ENCODE measurements at places on chromosomes 1 and 21.
A peak's percentile ranks its signal among the peaks of the same experiment; 100 is the strongest.

GRCh38 chr1:71753746-71754145 lies 528.6 kb downstream of the NEGR1 start:
- no peak for DNase-seq

DNA sequence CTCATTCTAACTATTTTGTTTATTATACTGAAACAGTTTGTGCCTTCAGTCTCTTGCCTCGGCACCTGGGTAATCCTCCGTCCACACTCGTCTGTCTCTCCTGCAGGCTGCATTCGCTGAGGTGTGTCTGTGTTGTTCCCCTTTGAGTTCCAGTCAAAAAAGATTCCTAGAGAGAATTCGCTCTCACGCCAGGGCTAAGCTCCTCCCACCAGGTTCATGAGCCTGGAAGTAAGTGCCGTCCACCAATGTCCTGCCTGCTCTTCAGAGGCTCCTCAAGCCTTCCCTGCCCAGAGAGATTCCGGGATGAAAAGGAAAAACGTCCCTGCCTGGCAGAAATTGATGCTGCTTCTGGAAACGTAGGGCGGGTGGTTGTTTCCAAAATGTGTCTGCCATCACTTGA lies 12.9 kb downstream of the KIAA2013 start:
- no peak for DNase-seq

GRCh38 chr1:241716915-241717656 lies 65.0 kb downstream of the WDR64 start:
- DNase-seq = no peak

- DNase-seq = no peak
Measured at GRCh38 chr1:1406101-1406820, 832 bp downstream of the MRPL20 start.

- no peak for DNase-seq
Measured at GRCh38 chr21:44548922-44549321, 2.4 kb downstream of the KRTAP10-2 start.

DNA sequence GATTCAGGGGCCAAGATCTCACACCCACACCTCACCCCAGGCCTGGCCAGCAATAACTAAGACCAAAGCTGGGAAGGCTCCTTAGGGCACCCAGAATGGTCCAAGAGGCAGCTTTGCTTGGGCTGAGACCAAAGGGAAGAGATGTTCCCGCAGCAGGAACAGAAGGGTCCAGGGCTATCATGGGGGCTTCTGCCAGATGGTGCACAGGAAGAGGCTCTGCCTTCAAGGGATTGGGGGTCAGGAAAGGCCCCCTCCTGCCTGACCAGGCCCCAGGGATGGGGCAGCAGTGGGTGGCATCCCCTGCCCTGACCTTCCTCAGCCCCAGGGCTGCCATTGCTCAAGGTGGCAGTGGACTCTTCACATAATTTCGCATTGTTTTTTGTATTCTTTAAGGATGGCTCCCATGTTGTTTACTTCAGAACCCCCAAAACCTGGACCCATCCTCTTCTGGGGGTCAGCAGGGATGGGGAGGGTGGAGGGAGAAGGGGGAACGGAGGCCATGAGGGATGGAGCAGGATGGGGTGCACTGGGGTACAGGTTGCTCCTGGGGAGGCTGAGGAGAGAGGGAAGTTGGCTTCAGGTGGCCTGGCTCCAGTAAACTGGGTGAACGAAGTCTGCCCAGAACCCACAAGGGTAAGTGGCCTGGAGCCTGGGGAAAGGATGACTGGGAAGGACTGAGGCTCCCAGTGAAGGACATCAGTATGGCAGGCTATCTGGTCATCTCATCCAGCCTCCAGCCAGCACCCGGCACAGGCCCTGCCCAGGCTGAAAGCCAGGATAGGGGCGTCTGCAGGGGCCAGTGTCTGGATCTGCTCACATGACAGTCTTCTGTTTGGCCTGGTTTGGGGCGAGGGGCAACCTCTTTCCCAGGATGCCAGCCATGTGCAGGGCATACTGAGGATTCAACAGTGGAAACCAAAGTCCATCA lies 2.6 kb upstream of the NADK start:
- DNase-seq = no peak

DNA sequence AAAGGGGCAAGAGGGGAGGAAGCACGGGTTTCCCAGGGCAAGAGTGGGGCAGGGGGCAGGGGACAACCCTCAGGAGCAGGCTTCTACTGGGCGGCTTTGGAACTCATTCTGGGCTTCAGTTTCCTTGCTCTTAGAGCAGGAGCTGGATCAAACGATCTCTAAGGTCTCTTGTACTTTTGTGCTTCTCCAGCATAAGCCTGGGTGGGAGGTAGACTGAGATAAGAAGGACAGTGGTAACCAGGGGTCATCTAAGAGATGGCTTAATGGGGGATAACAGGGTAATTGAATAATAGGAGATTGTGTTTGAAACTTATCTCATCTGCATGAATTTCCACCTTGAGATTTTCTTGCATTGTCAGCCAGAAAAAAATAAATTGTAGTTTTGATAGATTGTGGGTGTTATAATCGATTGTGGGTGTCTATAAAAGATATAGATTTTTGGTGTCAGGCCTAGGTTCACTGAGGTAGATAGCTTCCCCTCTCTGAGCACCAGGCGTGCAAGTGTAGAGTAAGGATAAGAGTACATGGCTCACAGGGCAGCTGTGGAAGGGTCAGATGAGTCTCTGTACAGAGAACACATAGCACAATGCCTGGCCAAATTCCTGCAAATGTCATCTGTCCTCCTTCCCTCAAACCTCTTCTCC lies 68.0 kb downstream of the CD58 start:
- no peak for DNase-seq

DNA sequence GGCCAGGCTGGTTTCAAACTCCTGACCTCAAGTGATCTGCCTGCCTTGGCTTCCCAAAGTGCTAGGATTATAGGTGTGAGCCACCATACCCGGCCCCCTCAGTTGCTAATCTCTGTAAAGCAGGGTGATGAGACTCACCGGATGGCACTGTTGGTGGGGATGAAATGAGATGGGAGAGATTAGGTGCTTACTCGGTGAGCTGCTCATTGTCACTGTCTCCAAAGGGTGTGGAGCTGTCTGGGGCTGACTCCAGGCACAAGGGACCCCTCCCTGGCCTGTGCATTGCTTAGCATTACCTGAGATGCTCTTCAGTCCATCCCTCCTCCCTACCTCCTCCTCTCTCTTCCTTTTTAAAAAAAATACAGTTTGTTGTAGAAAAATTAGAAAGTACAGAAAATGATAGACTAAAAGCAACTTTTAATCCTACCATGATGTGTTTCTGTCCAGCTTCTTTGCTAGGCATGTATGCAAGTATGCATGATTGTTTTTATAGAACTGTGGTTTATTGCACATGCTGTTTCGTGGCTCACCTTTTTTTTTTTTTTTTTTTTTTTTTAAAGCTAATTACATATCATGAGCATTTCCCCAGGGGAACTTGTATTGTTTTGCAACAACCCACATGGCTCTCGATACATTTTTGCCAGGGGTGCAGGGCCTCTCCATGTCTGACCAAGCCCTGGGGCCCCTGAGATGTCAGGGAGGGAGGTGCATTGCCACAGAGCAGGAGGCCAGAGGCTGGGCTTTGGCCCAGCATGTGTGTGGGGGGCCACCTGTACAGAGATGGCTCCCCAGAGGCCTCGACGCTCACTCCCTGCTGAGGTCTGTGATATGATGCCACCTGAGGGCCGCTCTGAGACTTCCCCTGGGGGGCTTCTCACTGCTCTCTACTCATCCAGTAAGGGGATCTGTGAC lies 55.4 kb downstream of the ARHGEF10L start:
- no peak for DNase-seq

- DNase-seq = no peak
Measured at GRCh38 chr1:58982259-58982998, 198.6 kb upstream of the JUN start.

DNA sequence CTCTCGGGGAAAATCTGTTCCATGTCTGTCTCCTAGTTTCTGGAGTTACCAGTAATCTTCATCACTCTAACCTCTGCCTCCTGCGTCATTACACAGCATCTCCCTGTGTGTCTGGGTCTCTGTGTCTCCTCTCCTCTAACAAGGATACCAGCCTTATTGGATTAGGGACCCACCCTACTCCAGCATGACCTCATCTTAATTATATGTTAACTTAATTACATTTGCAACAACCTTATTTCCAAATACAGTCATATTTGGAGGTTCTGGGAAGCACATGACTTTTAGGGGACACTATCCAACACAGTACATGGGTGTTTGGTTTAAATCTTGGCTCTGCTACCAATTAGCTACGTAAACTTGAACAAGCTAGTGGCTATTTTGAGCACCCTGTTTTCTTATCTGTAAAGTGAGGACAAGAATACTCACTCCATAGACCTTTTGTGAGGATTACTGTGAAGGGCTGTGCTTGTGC lies 83.9 kb upstream of the SGIP1 start:
- peak; percentile 25 for DNase-seq

DNA sequence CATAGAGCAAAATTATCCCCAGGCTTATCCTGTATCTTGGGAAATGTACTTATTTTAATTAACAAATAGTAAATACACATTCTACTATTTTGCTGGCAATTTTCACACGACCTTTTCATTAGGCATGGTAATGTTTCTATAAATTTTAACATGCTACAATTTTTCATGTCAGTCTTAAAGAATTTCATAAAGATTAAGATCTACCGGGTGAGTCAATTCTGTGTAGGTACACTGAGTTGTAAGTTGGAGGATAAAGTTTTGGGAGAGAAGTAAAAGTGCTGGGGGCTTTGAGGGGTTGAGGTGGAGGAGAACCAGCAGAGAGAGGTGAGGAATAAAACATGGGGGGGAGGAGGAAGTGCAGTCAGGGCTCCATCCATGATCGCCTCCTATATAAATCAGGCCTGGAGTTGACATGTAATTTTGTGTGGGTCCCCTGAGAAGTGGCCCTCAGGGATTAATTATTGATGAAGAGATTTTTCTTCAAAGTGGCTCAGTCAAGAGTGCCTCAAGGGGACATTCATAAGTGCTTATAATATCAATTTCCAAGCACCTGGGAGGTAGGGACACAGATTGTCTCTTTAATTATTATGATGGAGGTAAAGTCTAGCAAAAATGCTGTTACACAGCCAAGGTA lies 7.2 kb downstream of the DPYD start:
- DNase-seq = no peak

DNA sequence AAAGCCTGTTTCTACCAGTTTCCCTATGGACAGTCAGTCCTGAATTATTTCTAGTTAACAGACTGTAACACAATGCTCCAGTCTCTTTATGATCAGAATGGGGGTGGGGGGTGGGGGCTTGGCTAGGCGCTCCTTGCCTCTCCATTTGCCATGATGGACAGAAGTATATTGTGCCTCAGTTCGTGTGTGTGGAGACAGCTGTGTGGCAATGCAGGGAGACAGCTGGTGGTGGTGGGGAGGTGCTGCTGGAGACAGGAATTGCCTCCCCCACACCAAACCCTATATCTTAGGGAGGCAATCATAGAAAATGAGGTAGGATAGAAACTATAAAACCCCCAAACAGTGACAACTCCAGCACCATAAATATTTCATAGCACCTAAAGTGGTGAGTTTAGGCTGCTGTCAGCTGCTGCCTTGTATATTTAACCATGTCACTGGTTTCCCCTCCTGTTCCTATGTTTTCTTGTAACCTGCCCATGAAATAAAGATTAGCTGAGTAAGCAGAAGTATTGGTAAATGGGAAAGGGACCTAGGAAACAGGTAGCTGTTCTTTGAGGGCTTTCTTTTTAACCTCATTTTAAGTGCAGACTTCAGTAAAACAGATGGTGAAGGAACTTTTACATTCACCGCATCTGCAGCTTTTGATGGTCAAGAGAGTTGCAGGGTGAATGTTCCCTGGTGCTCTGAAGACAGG lies 3.4 kb downstream of the PLXNA2 start:
- no peak for DNase-seq

DNA sequence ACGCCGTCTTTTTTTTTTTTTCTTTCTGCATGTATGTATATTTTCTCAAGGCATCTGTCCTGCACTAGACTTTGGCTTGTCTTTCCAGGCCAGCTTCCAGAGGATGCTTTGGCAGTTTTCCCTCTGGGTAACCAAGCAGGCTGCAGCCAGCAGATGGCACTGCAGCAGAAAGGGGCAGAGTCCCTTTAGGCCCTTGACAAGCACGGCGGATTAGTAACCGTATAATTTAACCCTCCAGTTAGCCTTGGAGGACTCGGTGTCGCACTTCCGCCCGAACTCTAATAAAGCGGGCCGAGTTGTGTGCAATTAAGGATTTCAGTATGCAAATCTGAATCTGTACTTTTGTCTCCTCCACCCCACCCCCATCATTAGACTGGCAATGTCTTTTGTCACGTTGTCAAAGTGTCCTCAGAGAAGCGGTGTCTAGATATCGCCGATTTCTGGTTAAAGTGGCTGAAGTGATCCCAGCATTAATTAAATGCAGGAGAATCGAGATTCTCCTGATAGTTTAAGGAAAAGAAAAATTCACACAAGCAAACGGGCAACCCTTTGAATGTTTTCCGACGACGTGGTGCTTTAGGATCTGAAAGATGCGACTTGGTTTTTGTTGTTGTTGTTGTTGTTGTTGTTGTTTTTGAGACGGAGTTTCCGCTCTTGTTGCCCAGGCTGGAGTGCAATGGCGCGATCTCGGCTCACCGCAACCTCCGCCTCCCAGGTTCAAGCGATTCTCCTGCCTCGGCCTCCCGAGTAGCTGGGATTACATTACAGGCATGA lies 1.1 kb upstream of the TMEM167B start:
- DNase-seq = peak; percentile 78

GRCh38 chr1:76862447-76862846 lies 4.8 kb upstream of the ST6GALNAC5 start:
- peak; percentile 80 for DNase-seq

GRCh38 chr1:215568299-215568692 lies 1.2 kb downstream of the KCTD3 start:
- DNase-seq = peak; percentile 49

DNA sequence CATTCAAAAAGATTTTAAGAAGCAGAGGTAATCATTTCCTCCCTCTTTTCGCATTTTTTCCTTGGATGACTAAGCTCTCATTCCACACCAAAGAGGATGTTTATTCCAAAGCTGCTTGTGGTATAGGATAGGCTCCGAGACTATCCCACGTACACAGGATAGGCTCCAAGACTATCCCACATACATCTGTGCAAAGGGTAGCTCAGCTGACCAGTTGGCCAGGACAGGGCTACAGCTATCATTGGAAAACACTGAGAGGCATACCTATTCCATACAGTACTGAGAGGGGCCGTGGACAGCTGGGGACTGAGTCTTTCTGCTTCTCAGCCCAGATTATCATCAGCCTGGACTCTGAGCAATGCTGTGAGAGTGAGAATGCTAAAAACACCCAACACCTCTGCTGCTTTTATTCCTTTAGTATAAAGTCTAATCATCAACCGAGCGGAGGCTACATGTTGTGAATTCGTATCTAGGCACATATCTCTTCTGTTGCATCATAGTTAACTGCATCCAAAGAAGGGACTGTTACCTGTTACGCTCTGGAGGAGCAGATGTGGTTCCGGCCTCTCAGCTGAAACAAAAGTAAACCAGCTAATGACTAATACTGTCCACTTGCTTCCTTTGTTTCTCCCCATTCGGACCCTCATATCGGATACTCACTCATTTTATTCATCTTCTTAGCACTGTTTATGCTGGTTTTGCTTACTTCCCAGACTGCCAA lies 141.0 kb downstream of the TNFSF18 start:
- peak; percentile 96 for DNase-seq

- DNase-seq = no peak
Measured at GRCh38 chr1:41618066-41618825, 133.8 kb upstream of the EDN2 start.

GRCh38 chr1:6052543-6053205 lies 7.0 kb downstream of the KCNAB2 start:
- DNase-seq = peak; percentile 67

All from fibroblast of skin of back (primary cell).